ENCODE measurements at places on chromosomes 16 and 17. TPM values are rescaled to one million over a fixed set of nuclear protein-coding genes. Genes with fewer than 3 reads are reported as not detected.

The SRCIN1 gene
- not detected for total RNA-seq

The SCO1 gene
- total RNA-seq = 19.3 TPM

The SPN gene
- total RNA-seq = not detected

The COPRS gene
- total RNA-seq = 28.2 TPM

The RPGRIP1L gene
- 9.7 TPM for total RNA-seq

The TP53TG3 gene
- not detected for total RNA-seq

The MYH3 gene
- 13.7 TPM for total RNA-seq

The VEZF1 gene
- 42.5 TPM for total RNA-seq

The C16orf90 gene
- not detected for total RNA-seq

The XYLT1 gene
- 1.1 TPM for total RNA-seq

The CACNA1G gene
- total RNA-seq = 0.96 TPM

The SLC13A5 gene
- 1.7 TPM for total RNA-seq

The KRT9 gene
- not detected for total RNA-seq

The GPR179 gene
- not detected for total RNA-seq

The DOC2A gene
- 2.7 TPM for total RNA-seq

The GUCY2D gene
- total RNA-seq = under 0.01 TPM

Measured in epithelial cell of alveolus of lung (primary cell).